CD8-positive, alpha-beta memory T cell (primary cell): ENCODE measurements at places on chromosomes 2 and 18.

DNA sequence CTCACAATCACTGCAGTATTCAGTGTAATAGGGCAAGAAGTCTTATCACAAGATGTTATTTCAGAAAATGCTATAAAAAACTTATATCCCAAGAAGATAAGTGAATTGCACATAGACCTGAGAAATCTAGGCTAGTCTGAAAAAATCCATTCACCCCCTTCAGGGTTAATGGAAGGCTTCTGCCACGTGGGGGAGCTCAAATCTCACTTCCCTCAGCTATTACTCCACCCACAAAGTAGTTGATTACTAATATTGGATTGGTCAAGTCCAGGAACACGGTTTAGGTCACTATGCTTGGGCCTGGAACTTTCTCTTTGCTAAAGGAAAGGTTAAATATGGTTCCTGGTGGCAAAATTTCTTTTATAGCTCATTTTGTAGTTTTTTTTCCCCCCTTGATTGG, 51.2 kb upstream of the ADAM23 start:
- DNase-seq, result no peak

DNA sequence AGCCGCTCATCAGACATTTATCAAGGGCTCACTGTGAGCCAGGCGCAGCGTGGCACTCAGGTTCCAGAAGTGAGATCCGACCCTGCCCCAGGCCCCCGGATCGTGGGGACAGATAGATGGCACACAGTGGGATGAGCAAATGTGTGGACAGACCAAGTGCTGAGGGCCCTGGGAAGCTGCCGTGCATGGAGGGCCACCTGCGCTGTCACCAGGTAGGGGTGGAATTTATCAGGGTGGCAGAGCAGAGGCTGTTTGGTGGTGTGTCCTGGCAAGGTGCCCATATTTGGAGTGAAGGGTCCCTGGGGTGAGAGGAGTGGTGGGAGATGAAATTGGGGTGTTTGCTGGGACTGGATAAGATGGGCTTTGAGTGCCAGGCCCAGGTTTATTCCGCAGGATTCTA, 92.8 kb upstream of the HS6ST1 start:
- DNase-seq, result no peak

GRCh38 chr2:189521699-189522434, 58.7 kb downstream of the SLC40A1 start:
- no peak for DNase-seq

DNA sequence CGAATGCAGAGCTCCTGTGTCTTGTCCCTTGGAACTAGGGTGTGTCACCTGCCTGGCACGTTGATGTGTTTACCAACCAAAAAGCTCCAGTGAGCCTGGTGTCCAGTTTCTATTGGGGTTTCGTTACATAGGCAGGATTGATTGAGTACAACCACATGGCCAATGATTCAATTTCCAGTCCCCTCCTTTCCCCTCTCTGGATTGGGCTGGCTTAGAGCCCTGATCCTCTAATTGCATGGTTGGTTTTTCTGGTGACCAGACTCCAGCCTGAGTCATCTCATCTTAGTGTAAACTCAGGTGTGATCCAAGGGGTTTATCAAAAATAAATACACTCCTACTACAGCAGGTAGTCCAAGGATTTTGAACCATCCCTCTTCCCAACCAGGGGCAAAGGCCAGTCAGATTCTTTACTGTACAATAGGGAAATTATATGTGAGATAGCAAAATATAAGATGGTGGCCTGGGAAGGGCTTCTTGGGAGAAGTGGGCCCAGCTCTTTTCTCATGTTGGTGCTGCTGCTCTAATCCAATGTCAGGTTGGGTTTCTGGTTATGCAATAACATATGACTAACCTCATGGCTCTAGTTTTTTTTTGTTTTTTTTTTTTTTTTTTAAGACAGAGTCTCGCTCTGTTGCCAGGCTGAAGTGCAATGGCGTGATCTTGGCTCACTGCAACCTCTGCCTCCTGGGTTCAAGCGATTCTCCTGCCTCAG, 64.7 kb upstream of the MGAT5 start:
- no peak for DNase-seq

DNA sequence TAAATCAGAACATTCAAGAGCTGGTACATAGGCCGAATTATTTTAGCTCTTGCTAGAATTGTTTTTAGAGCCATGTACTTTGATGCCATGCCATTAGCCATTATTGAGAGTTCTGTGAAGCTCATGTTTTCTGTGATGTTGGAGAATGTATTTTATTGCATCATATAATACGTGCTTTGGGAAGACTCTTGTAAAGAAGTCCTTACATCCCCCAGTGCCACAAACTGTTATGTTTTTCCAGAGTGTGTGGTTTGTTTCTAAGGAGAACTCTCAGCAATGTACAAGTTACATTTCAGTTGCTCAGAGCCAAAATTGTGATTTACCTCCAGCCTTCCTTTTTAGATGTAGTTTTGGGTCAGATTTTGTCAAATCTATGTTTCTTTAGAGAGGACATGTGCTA, 148.6 kb downstream of the HAUS1 start:
- DNase-seq, result no peak

DNA sequence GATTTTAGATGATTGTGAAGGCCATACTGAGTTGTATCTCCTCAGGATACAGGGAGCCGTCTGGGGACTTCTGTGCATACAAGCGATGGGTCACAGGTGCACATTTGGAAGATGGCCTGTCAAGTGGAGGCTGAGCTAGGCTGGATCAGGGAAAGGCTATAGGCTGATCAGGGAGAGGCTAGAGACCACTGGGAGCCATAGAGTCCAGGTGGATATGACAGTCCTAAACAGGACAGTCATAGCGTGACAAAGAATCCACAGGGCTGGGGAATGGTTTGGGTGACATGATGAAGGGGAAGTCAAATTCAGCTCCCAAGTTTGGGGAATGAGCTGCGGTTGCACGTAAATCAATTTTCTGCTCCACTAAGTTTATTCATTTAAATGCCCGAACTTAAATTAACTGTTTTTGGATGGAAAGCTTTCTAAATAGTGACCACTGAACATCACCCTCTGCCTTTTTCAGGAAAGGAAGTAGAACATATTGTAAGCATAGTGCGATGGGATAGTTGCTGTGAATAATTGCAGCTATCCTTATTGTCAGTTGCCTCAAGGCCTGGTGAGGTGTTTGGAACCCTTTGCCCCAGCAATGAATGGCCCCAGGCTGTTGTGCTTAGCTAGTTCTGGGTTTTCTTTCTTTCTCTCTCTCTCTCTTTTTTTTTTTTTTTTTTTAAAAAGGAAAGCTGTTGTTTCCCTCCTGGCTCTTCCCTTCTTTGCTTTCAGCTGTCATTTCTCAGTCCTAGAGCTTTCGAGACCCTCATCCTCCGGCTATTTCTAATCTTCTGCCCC, 50.5 kb downstream of the KLHL29 start:
- no peak for DNase-seq

DNA sequence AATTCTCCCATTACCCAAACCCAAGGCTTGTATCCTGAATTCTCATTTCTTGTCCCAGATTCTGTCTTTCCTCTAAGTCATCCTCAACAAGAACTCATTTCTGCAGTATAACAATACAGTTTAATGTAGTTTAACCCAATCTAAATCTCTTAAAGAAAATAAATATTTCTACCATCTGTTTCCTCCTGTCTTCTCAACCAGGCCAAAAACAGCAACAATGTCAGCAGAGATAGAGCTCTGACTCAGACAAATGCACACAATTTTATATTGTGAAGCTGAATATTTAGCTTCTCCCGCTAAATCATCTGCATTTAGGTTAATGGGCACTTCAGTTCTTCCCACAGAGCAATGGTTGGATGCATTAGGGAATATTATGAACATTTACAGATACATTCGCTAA, 35.7 kb upstream of the KYNU start:
- no peak for DNase-seq

DNA sequence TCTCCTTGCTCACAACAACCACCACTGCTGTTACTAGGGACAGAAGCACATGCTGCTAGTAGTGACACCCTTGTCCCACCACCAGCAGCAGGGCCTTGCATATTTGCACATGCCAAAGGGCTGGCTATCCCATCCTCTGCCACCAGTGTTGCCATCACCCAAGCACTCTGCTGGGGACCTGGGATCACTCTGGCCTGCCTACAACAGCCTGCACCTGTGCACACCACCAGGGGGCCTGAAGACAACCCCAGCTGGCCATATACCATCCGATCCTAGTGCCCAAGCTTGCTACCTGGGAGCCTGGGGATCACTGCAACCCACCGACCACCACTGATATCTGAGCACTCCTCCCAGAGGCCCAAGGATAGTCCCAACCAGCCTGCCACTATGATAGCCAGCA, 99.9 kb upstream of the FANCL start:
- no peak for DNase-seq

- DNase-seq, result no peak
These were observed 218.4 kb downstream of the ANAPC1 start for GRCh38 chr2:111665551-111666116.

- no peak for DNase-seq
These were observed 5.2 kb upstream of the SPRED2 start for GRCh38 chr2:65437392-65438135.

GRCh38 chr2:105437708-105438103, 38.9 kb upstream of the FHL2 start:
- DNase-seq, result no peak

GRCh38 chr18:43012951-43013350, 102.5 kb downstream of the RIT2 start:
- DNase-seq, result no peak

DNA sequence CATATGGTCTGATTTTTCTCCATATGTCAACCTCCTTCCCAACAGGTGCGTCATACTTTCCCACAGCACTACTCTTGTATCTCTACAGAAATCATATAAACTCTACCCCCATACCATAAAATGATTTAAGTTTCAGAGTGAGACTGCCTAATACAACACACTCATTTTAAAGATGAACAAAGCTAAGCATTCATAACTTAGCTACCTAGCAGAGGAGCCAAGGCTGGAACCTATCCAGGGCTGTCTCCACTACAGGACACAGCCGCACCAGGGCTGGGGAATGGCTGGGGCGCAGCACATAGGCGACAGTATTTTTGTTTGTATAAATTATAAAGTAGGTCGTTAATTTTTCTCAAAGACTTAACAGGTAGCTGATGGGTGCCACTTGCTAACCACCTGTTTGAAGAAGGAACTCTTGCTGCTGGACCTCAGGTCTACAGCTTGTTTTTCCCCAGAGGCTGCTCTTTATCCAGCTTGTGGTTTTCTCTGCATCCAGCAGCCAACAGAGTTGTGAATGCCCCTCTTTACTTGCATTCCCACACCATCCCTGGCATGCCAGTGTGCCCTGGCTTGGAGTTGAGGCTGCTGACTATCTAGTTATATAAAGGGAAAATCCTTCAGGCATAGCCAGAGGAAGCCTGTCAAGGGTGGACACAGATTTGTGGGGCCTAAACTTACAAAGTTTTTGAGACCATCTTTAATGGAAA, 62.0 kb downstream of the HNRNPLL start:
- no peak for DNase-seq

- DNase-seq, result no peak
These were observed 69.0 kb upstream of the TAF1B start for GRCh38 chr2:9774266-9774665.

DNA sequence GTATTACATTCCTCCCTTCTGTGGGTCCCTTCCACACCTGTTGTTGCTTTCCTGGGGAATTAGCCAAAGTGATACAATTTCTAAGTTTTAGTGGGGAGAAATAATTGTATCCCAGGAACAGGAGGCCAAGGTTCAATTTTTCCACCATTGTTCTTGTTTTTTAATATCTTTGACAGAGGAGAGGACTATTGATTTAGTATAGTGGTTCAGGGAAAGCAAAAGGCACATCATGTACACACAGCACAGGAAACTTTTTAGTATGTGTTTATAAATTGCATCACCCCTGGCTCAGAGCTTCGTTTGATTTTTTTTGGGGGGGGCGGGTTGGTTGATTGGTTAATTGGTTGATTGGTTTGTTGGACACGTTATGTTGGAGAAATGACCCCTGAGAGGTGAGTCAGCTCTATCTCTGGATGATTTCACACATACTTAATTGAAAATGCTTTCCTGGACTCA, 431.6 kb downstream of the PID1 start:
- DNase-seq, result no peak

- no peak for DNase-seq
These were observed 49.0 kb downstream of the CYTIP start for GRCh38 chr2:157394928-157395327.

DNA sequence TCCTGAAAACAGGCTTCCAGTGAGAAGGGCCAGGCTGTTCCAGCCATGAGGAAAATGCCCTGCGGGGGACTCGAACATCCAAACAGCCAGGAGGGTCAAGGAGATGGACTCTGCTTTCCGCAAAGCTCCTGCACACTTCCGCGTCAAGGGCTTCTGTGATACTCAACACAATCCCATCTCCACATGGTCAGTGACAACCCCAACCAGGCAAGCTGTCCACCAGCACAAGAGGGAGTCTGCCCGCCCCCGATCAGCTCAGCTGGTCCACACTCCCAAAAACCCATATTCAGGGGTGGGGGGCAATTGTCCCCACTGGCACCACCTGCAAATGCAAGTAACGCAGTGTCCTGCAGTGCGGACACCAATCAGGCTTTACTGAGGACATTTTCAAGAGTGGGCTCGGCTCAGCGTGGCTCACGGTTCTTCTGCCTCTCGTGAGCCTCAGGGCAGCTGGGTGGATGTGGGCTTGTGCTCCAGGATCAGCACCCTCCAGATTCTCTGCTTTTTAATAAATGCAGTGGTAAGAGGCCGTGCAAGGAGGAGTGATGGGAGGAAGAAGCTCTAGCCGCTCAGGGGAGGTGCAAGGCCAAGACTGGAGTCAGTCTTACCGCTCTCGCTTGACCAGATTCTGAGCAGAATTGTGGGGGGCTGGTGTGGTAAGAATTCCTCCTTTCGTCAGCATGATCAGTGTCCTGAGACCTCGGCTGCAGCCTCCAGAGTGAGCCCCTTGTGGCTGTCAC, 19.5 kb upstream of the CIDEA start:
- DNase-seq, result no peak

GRCh38 chr18:36672437-36673344, 156.1 kb downstream of the TPGS2 start:
- DNase-seq, result no peak

DNA sequence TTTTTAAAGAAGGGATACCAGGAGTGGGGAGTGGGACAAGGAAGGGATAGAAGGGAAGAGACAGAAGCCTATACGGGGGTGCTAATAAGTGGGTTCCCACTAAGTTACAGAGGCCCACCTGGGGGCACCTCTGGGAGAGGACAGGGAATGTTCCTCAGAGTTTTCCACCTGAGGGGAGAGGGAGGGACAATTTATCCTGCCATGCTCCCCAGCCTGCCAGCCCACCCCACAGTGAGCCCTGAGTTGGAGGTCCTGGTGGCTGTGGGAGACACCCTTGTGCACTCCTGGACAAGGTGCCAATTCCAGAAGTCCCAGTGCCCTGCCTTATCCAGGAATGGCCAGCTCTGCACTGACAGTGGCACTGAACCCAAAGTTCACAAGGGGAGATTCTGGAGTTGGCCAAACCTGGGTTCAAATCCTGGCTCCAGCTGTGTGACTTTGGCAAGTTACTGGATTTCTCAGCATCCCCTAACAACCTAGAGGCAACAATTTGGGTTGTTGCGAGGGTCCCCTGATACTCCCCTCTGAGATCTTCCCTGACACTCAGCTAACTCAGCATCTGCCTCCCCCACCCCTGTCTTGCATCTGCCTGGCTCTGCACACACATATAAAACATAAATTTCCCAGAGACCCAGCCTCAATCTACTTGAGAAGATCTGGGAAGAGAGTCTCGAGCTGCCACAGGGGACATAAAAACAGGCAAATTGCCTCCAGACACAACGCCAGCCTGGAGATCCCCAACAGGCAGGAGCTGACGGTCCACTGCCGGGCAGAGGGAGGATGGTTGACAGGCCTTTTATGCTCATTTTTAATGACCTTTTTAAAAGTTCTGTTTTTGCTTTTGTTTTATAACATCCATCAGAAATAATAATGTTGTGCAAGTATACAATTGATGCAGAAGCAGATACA, 98.7 kb upstream of the ST3GAL5 start:
- no peak for DNase-seq

GRCh38 chr2:36438449-36438977, 82.9 kb downstream of the CRIM1 start:
- DNase-seq, result no peak
